ENCODE measurements at places on chromosomes 7 and 10.
A peak's percentile ranks its signal among the peaks of the same experiment; 100 is the strongest.

DNA sequence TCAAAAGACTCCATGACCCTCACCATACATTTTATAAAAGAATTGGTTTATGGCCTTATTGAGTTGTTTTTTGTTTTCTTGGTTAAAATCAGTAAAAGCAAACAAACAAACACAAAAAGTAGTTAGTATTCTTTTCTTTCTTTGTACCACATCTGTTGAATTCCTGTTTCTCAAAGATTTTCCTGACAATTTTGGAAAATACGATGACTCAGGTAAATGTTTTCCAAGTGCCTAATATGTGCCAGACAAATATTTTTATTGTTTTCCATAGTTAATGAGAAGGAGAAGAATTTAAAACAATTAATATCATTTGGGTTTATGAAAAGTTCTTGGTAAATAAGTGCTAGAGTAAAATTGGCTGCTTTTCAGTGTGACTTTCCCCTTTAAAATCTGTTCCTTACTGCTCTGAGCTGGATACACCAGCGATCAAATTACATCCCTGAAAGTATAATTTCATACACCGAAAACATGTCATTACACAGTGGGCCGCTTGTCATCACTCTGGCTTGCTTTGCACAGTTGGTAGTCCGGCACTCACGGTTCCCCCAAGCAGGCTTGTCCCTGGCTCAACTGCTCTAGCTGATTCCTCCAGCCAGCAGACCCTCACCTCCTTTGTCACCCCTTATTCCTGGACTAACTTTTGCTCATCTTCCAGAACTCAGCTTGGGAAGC lies 80.5 kb downstream of the TBXAS1 start:
- H3K27ac ChIP-seq, result no peak overlapping the region
- no peaks in the 10 kb centered on the region for H3K27me3 ChIP-seq
- H3K36me3 ChIP-seq, result no peaks in the 10 kb centered on the region
- no peak overlapping the region for H3K4me3 ChIP-seq
- peak; percentile 84 for DNase-seq

- H3K27me3 ChIP-seq, result no peaks in the 10 kb centered on the region
- H3K36me3 ChIP-seq, result no peaks in the 10 kb centered on the region
- no peaks in the 10 kb centered on the region for H3K4me1 ChIP-seq
- no peak overlapping the region for H3K27ac ChIP-seq
- DNase-seq, result peak; percentile 42
- no peak overlapping the region for H3K4me3 ChIP-seq
Observed at GRCh38 chr7:111356941-111357340, 205.4 kb downstream of the IMMP2L start.

- H3K4me3 ChIP-seq, result no peak overlapping the region
- H3K27ac ChIP-seq, result no peak overlapping the region
- no peak for DNase-seq
- no peaks in the 10 kb centered on the region for H3K27me3 ChIP-seq
- no peaks in the 10 kb centered on the region for H3K36me3 ChIP-seq
- no peaks in the 10 kb centered on the region for H3K4me1 ChIP-seq
Observed at GRCh38 chr10:110286841-110287240, 17.9 kb downstream of the SMNDC1 start.

DNA sequence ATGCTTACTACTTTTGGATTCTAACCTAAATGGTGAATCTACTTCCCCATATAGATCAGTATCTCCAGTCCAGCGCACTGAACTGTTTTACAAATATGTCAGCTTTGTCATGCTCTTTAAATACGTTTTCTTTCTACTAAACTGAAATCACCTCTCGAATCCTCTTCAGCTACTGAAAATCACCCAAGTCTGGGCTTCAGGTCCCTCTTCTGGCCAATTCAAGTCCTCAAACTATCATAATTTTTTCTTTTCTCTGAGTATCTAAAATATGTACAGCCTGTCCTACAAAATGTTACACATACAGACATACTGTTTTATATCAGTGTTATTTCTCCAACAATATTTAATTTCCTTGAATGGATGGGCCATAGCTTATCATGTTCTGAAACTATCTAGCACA lies 84.2 kb downstream of the CACNA2D1 start:
- H3K36me3 ChIP-seq, result no peaks in the 10 kb centered on the region
- no peak overlapping the region for H3K4me3 ChIP-seq
- DNase-seq, result no peak

- no peaks in the 10 kb centered on the region for H3K27me3 ChIP-seq
- no peak overlapping the region for H3K4me3 ChIP-seq
- DNase-seq, result no peak
- H3K36me3 ChIP-seq, result no peaks in the 10 kb centered on the region
- peaks cover 2% of the 10 kb centered on the region for H3K4me1 ChIP-seq
- H3K27ac ChIP-seq, result no peak overlapping the region
Observed at GRCh38 chr7:47663213-47663612, 81.3 kb upstream of the TNS3 start.

GRCh38 chr10:48468130-48468790 lies 136.6 kb downstream of the ARHGAP22 start:
- H3K4me3 ChIP-seq, result no peak overlapping the region
- H3K36me3 ChIP-seq, result no peaks in the 10 kb centered on the region
- DNase-seq, result no peak
- peaks cover 4% of the 10 kb centered on the region for H3K4me1 ChIP-seq

DNA sequence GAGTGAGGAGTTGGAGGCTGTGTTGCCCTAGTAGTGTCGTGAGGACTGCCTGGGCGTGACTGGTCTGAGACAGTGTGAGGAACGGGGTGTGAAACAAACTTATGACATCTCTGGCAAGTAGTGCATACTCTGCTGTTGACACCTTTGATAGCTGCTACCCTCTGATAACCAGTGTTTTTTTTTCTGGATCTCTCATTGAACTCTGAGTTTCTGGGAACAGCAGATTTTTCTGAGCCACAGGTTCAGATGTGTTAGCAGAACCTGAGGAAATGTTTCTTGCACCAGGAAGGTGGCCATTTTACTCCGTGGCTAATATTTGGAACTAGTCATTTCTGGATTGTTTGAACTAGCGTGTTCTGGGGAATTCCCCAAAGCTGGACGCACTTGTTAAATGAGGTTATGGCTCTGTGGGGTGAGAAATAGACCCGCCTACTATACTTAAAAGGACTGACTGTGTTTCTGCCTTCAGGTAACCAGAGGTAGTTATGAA lies 52.9 kb downstream of the AUTS2 start:
- no peaks in the 10 kb centered on the region for H3K4me1 ChIP-seq
- H3K4me3 ChIP-seq, result no peak overlapping the region
- no peaks in the 10 kb centered on the region for H3K36me3 ChIP-seq
- DNase-seq, result no peak
- H3K27ac ChIP-seq, result no peak overlapping the region

DNA sequence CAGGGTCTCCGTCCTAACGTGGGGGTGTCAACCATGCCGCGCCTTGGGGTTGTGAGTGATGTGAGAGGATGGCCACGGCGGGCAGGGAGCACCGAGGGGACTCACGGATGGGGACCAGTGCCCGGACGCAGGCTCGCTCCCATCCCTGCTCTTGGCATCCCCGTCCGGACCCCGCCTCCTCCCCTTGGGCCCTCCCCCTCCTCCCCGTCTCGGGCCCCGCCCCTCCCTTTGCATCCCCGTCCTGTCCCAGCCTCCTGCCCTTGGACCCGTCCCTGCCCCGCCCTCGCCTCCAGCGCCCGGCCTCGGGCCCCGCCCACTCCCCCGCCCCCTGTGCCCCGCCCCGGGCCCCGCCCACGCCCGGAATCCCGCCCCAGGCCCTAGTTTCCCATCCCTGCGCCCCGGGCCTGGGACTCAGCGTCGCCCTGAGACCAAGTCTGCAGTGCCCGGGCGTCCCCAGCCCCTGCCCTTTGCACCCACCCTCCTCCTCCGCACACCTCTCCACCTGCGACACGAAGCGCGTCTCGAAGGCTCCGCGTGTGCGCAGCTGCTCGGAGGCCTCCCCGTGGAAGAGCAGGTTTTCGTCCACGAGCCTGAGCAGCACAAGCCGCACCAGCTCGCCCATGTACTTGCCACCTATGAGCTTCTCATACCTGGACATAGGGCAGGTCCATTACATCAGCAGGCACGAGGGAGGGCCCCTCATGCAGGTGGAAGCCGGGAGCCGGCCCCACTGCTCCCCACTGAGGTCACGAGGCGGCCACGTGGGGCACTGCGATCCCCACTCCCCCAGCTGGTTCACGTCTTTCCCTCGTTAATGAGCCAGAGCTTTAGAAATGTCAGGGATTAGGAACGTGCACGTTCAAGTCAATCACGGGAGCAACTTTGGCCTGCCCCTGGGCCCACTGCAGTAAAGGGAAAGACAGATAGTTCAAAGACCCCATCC lies 5.1 kb upstream of the MYL7 start:
- DNase-seq, result peak; percentile 41
- peak overlapping the region; percentile 45 for H3K4me3 ChIP-seq
- no peak overlapping the region for H3K27ac ChIP-seq
- H3K36me3 ChIP-seq, result no peaks in the 10 kb centered on the region
- H3K27me3 ChIP-seq, result peaks cover 20% of the 10 kb centered on the region

DNA sequence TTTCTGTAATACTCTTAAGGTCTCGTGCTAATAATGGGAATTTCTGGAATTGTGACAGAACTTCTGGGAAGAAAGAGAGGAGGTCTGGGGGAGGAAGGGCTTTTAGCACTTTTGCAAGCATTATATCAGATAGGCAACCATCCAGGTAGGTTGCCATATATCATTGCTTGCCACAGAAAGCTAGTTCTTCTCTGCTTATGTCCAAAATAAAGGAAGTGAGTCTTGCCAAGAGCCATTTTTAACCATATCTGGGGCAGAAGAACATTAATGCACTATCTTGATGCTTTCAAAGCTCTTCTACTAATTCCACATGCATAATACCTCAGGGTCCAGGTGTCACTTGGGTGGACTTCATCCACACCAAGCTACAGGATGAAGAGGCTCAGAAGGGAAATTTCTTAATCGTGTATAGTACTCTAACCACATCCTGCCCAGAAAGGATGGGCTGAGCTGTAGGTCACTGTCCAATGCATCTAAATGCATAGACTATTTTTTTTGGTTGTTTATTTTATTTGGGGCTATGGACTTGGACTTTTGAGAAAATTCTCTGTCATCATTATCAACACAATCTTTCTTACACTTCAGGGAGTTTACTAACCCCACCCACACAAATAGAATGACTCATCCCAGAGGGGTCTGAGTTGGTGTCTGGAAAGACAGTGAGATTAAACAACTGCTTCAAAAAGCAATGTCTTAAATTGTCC lies 68.9 kb upstream of the ADO start:
- H3K27me3 ChIP-seq, result no peaks in the 10 kb centered on the region
- no peak overlapping the region for H3K4me3 ChIP-seq
- H3K4me1 ChIP-seq, result no peaks in the 10 kb centered on the region
- no peaks in the 10 kb centered on the region for H3K36me3 ChIP-seq

- H3K27me3 ChIP-seq, result no peaks in the 10 kb centered on the region
- peak overlapping the region; percentile 5 for H3K27ac ChIP-seq
- no peak overlapping the region for H3K4me3 ChIP-seq
Observed at GRCh38 chr10:14751921-14752320, 22.8 kb downstream of the FAM107B start.

DNA sequence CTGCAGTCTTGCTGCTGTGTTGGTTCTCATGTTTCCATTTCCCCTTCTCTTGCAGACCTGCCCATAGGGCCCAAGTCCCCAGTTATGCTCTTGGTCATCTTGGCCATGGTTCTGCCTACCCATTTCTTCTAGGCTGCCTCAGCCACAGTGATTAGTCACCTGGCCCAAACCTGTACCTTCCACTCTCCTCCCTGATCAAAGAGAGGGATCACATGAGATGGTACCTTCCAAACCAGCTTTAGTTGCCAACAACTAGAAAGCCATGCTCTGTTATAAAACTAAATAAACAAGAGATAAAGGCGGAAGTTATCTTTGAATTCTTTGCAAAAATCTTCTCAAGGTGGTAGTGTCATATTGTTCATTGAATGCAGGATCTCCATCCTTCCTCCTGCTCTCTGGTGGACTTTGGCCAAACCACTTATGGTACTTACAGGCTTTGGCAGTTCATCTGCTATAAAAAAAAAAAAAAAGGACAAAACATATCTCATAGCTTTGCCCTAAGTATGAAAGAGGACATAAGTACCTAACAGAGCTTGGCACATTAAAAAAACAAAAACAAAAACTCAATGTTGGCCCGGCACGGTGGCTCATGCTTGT lies 25.8 kb downstream of the TACC2 start:
- H3K36me3 ChIP-seq, result no peaks in the 10 kb centered on the region
- no peak overlapping the region for H3K4me3 ChIP-seq
- no peak overlapping the region for H3K27ac ChIP-seq
- H3K4me1 ChIP-seq, result no peaks in the 10 kb centered on the region
- H3K27me3 ChIP-seq, result peaks cover 7% of the 10 kb centered on the region

GRCh38 chr7:135247746-135248471 lies 14.3 kb downstream of the STRA8 start:
- no peaks in the 10 kb centered on the region for H3K36me3 ChIP-seq
- H3K4me3 ChIP-seq, result no peak overlapping the region
- DNase-seq, result no peak

DNA sequence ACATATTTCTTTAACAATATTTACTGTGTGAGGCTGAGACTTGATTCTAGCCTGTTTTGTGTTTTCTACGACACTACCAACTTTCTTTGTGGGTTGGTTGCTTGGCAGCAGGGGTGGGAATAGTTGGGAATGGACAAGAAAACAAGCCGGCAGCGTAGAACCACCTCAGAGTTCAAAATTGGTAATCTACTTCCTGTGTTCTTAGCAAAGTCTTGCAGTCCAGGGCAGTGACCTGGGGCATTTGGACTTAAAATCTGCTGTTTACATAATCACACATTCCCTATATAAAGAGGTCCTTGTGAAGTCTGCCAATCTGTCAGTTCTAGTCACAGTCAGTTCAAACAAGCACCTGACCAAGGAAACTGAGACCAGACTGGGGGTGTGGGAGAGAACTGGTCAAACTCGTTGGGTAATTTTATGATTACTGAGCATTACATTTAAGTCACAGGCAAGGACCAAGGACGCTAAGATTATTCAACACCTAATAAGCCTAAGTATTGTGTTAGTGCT lies 167.9 kb downstream of the CPEB3 start:
- DNase-seq, result no peak
- no peak overlapping the region for H3K27ac ChIP-seq
- H3K4me1 ChIP-seq, result peaks cover 6% of the 10 kb centered on the region
- H3K36me3 ChIP-seq, result no peaks in the 10 kb centered on the region
- no peak overlapping the region for H3K4me3 ChIP-seq
- H3K27me3 ChIP-seq, result no peaks in the 10 kb centered on the region

GRCh38 chr10:92830478-92831389 lies 17.6 kb upstream of the EXOC6 start:
- no peaks in the 10 kb centered on the region for H3K4me1 ChIP-seq
- no peak overlapping the region for H3K4me3 ChIP-seq
- H3K27ac ChIP-seq, result no peak overlapping the region
- DNase-seq, result no peak

GRCh38 chr7:120805636-120806388 lies 52.1 kb downstream of the TSPAN12 start:
- H3K36me3 ChIP-seq, result no peaks in the 10 kb centered on the region
- H3K4me3 ChIP-seq, result no peak overlapping the region
- DNase-seq, result peak; percentile 71
- no peak overlapping the region for H3K27ac ChIP-seq
- no peaks in the 10 kb centered on the region for H3K4me1 ChIP-seq

- H3K4me3 ChIP-seq, result no peak overlapping the region
- no peak for DNase-seq
- H3K27ac ChIP-seq, result no peak overlapping the region
- no peaks in the 10 kb centered on the region for H3K27me3 ChIP-seq
- H3K4me1 ChIP-seq, result no peaks in the 10 kb centered on the region
Observed at GRCh38 chr10:120103738-120104560, 211.4 kb downstream of the SEC23IP start.
